ENCODE measurements at places on chromosomes 13 and 19.

DNA sequence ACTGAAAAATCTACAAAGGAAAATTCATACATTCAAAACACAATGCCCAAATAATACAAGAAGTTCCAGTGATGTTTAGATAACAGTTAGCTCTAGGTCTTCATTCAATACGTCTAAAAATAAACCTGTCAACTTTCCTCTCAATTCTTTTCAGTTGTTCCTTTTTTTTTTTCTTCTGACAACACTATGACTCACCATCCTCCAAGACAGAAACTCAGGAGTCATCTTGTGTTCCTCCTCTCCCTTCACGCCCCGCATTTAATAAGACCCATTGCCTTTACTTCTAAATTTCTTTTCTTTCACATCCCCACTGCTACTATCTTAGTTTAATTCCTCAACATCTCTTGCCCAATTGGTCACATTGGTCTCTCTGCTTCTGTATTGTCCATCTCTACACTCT, 759.9 kb downstream of the GPC5 start:
- no peak for DNase-seq

- no peak for DNase-seq
Measured at GRCh38 chr13:107808389-107808788, 406.9 kb downstream of the LIG4 start.

GRCh38 chr13:83352391-83352790, 529.9 kb downstream of the SLITRK1 start:
- DNase-seq: no peak

DNA sequence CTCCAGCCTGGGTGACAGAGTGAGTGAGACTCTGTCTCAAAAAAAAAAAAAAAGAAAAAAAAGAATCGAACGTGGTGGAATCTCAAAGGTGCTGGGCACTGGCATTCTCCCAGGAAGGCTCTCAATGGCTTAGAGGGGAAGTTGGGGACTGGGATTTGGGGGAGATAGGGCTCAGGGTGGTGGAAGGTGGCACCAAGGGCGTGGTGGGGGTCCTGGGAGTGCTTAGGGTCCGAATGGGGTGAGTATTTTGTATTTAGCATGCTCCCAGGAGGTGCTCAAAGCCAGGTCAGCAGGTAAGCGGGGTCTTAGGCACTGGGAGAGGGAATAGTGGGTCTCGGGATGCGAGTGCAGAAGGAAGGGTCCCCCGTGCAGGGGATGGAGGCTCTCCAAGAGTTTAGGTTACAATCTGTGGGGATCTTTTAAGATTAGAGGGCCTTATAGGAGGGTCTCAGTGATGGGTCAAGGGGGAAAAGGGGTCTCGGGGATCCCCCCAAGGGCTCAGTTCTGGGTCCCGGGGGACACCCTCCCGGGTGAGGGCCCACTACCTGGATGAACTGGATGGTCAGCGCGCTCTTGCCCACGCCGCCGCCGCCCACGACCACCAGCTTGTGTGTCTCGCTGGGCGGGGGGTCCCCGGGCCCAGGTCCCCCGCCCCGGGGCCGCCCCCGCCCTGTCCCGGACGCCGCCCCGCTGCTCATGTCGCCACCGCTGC, 386 bp downstream of the RRAS start:
- DNase-seq: no peak

GRCh38 chr13:103859952-103860351, 793.7 kb upstream of the SLC10A2 start:
- no peak for DNase-seq

GRCh38 chr19:2329501-2329916, 1.0 kb downstream of the SPPL2B start:
- no peak for DNase-seq

- no peak for DNase-seq
Measured at GRCh38 chr13:110887597-110888333, 27.1 kb downstream of the ANKRD10 start.

GRCh38 chr19:4088975-4089374, 22.3 kb upstream of the ZBTB7A start:
- peak; percentile 71 for DNase-seq

DNA sequence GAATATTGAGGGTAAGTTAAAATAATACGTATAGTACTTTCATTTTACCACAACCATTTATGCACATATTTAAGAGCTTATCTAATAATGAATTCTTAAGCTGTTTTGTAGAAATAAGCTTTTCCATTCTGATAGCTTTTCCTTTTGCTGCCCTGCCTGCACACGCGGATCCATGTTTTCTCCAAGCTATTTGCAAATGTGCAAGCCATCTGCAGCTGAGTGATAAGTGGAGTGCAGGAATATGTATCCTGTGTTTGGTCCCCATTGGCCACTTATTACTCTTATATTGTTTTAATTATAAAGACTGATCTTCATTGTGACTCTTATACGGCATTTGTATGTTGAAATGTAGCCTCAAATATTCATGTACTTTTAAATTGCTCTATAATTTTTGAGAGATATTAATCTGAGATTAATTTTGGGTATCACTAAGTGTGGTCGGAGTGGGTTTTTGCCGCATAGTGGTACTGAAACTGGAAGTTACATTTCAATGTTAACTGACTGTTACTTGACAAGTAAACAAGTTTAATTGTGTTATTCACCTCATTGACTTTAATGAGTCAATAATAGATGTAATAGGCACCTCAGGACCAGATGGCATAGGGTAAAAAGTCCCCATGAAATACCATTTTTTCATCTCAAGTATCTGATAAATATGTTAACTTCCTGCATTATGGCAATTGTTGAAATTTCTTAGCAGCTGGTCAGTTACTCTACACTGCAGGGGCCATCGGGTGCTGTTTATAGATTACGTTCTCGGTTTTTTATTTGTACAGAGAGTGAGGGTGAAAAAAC, 1567.4 kb downstream of the EFNB2 start:
- no peak for DNase-seq

DNA sequence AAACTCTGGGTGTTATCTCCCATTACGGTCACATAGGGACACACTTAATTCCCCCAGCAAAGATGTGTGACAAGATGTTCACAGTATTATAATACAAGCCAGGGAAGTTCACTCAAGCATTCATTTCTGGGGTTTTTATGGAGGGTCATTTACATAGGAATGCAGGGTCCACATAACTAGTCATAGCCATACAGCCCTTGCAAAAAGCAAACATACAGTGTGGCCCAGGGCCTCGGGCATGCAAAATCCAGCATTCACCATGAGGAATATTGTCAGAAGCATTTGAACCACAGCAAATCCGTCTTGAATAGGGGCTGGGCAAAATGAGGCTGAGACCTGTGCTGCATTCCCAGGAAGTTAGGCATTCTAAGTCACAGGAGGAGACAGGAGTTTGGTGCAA, 13.0 kb upstream of the ZNF460 start:
- DNase-seq: no peak

DNA sequence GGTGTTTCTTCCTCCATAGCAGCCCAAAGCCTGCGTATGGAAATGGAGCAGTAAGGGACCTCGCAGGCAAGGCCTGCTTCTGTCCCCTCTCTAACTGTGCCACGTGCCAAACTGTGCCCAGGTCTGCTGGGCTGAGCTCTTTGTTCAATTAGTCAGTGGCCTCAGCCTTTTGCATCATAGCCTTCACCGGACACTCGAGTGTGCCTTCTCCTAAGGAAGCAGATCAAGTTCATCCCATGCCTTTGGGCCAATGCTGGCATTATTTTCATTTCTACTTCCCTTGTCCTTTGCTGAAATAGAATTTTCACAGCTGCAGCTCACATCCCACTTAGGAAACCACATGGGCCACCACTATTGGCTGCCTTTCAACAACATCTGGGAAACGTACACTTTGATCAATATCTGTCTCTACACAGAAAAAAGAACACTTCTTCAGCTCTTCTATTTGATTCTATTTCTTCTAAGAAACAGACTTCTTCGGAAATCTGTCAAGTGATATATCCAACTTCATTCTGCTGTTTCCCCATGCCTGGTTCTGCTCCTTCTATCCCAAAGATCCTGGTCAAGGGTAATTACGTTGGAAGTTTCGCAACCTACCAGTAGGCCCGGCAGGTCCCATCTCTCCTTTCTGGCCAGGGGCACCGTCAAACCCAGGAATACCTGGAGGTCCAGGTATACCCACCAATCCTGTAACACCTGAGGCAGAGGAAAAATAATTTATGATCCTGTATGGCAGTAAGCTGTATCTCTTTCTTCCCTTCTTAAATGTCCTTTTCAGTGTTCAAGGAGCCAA, 143.9 kb downstream of the COL4A1 start:
- DNase-seq: no peak

GRCh38 chr13:93328943-93329342, 102.3 kb downstream of the GPC6 start:
- no peak for DNase-seq

- no peak for DNase-seq
Measured at GRCh38 chr13:37651891-37652290, 53.3 kb upstream of the POSTN start.

DNA sequence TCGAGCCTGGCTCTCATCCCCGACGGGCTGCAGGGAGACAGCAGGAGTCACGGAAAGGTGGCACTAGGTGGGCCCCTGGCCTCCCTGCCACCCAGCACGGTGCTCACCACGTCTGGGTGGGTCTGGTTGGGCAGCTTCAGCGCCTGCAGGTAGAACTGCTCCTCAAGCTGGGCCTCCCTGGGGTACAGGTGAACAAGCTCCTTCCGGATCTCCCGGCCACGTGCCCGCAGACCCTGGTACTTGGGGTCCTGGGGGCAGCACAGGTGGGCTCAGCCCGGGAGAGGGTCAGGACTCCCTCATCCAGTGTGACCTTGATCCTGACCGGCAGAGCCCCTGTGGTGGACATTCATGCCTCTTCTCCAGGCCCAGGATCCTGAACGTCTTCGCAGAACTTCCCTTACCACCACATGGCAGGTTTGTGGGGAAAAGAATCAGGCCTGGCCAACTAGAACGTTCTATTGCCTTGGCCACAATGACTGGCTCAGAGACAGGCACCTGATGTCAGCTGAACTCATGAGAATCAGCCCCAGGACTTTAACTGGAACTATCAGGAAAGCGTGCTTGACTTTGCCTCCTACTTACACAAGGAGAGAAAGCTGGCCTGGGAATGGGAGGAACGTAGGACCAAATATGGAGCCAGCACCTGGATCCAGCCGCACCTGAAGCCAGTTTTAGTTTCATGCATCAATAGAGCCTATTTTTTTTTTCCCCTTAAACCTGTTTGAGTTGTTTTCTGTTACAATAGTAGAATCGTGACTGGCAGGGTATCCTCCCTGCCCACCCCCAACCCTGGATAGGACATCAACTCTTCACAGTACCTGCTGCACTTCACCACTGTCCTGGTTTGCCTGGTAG, 8.9 kb downstream of the SARS2 start:
- no peak for DNase-seq

DNA sequence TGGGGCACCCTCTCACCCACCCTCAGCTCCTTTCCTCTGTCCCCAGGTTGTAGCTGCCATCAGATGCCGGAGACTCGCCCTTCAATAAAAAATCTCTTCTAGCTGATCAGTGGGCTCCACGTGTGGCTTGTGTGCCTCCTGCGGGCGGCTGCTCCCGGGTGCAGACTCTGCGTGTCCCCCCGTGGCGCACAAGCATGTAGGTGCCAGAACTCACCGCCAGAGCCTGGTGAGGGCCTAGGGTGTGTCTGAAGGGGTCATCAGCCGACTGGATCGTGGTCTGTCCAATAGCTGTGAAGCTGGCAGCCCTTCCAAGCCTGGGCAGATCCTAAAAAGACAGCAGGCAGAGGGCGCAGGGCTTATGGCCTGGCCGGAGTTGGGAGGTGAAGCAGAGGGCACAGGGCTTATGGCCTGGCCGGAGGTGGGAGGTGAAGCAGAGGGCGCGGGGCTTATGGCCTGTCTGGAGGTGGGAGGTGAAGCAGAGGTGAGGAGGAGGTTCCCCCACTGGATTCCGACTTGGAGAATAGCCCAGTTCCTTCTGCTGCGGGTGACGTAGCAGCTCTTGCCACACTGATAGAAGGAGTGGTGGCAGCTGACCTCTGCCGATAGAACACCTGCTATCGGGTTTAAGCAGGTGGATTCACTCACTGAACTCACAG, 11.7 kb downstream of the NOP53 start:
- DNase-seq: no peak

DNA sequence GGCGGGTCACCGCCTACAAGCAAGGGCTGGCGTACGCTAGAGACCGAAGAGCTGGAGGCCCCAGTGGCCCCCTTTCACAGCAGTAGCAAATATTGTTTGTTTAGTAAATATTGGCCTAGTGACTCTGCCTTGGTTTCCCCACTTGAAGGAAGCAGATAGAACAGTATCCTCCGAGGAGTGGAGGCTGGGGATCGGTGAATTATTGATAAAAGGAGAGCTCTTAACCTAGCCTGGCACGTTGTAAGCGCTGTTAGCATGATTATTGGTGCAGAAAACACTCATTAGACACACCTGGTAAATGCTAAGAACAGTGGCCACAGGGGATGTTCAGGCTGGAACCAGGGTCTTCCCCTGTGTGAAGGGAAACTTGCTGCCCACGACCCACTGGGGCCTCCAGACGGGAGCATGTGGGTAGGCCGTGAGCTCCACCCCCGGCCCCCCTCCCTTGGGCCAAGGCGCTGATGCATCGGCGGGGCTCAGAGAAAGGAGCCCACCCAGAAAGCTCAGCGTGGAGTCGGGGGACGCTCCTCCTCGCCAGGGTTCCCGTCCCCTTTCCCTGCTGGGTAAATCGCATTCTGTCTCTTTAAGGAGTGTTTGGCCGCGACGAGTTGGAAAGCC, 2.3 kb downstream of the IER2 start:
- DNase-seq: no peak

DNA sequence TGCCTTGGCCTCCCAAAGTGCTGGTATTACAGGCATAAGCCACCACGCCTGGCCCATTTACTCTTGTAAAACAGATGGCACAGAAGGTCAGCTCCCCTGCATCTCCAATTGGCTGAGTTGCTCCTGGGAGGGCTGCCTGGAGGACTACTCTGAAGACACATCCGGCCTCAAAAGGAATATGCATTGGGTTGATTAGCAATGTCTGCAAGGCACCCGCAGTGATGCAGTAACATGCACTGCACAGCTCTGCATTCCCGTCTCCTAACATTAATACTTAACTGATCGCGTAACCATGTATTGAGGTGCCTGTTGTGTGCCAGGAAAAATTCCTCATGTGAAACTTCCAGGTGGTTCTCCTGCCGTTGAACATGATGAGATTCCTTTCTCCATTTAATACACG, 5.0 kb downstream of the ELAVL3 start:
- no peak for DNase-seq

GRCh38 chr13:38685974-38686576, 802 bp upstream of the FREM2 start:
- no peak for DNase-seq

GRCh38 chr13:111187960-111188541, 72.9 kb downstream of the ARHGEF7 start:
- no peak for DNase-seq

DNA sequence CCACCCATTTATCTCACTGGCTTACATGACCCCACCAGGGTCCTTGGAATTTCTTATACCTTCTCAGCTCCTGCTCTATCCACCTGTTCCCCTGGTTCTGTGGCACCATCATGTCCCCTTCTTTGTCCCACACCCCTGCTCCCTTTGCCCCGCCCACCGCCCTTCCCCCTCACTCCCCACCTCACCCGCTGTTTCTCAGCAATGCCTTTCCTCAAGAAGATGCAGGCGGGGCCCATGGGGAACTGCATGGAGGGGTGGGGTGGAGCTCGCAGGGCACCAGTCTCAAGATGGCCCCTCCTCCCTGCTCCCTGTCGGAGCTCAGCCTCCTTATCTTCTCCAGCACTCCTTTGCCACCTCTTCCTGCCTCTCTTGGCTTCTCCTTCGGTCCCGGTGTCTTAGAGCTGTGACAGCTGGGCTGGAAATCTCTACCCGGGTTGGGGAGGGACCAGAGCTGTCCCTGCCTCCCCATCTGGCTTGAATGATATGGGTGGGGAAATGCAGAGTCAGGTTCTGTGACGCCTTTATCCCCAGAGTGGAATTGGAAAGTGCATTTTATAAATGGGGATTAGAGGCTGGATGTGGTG, at the start of gene CABP5:
TSS of gene CABP5 (minus strand) at position 405 of the 584 bp plus-strand sequence. CDS start at position 248, 157 bp downstream.
- DNase-seq: no peak

All from T-helper 1 cell (primary cell).